NCI-H2081 (cell line): ENCODE measurements at places on chromosomes 1 and 21.

DNA sequence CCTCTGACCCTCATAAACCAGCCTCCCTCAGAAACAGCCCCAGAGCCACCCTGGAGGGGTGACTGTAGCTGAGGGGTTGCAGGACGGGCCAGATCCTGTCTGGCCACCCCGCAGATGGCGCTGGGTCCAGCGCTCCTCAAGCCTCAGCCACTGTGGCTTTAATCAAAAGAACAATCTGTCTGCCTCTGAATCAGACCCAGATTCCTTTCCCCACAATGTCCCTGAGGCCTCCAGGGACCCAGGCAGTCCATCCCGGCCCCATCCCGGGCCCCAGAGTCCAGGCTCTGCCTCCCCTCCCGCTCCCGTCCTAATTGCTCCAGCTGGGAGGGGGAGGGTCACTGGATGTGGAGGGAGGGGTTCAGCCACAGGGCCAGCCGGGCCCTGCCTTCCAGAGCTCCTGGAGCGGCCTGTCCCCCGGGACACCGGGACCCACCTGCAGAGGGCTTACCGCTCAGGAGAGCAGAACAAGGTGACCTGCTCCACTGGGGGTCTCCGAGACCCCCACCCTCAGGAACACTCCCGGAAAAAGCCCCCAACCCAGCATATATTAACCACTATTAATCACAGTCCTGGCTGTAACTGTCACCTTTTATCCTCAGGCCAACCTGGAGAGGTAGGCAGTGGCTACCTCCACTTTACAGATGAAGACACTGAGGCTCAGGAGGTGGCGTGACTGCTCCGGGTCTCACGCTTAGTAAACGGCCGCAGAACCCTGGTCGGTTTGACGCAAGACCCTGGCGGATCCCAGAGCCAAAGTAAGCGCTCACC lies 836 bp upstream of the FBLIM1 start:
- no peak for DNase-seq

GRCh38 chr1:116794804-116795481 lies 40.7 kb downstream of the CD2 start:
- no peak for DNase-seq

DNA sequence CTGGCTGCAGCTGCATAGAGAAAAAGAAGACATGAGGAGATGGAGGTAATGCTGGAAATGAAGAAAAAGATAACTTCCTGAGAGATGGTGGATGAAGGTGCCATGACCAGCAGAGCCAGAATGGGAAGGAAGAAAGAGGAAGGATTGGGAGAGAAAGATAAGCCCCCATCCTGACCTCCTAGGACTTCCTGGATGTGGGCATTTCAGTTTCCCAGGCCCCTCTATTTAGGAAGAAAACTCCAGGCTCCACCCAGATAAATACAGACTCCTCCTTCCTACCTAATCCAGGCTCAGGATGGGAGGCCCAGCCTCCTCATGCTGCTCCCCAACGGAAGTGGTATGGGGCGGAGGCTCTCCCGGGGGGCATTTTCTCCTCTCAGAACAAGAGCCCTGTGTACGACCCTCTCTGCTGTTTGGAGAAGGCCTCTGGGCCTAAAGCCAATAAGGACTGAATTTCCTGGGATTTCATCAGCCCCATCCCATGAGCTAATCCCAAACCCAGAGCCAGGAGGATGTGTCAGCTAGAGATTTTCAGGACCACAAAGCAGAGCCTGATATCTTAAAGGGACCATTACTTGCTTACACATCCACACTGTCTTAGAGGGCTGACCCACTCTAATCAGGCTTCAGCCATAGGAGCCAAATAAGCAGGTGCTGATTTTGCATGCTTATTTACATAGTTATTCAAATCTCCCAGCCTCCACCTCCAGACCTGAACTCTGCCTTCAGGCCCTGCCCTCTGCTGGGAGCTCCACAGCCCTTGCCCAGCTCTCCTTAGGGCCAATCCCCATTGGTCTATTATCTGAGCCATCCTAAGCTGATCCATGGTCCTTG lies 5.1 kb upstream of the ARHGEF2 start:
- no peak for DNase-seq

GRCh38 chr1:224558904-224559303 lies 57.2 kb upstream of the CNIH3 start:
- DNase-seq = no peak

GRCh38 chr1:160702100-160702499 lies 9.5 kb downstream of the CD48 start:
- DNase-seq = no peak

DNA sequence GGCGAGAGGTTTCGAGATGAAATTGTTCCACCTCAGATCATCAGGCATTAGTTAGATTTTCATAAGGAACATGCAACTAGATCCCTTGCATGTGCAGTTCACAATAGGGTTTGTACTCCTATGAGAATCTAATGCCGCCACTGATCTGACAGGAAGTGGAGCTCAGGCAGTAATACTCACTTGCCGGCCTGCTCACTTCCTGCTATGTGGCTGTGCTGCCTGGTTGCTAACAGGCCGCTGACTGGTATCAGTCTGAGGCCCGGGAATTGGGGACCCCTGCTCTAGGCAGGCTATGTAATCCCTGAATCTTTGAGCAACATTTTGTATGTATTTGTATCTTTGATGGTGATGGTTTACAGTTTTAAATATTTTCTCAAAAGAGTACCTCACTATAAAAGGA lies 32.5 kb downstream of the XKR8 start:
- DNase-seq = no peak

GRCh38 chr21:44497703-44498126 lies 42.3 kb downstream of the KRTAP10-1 start:
- peak; percentile 53 for DNase-seq

- no peak for DNase-seq
Observed at GRCh38 chr1:113977906-113978305, 1.4 kb upstream of the OLFML3 start.

DNA sequence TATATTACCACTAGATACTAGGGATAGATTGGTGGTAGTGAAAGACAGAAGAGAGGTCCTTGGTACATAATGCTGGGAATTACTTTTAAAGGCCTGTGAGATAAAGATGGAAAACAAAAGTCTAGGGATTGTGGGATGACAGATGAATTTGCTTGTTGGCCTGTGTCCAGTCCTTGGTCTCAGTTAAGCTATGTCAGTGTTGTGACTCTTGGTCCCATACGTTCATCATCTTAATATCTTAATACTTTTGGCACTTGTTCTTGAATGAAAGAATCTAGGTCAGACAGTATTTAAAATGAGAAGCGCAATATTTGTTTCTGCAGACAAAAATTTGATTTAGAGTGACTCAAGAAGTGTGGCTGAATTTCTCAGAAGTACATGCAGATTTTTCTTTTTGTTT lies 7.6 kb downstream of the RPL5 start:
- DNase-seq = no peak

GRCh38 chr1:9719978-9720722 lies 68.6 kb downstream of the PIK3CD start:
- DNase-seq = no peak

- no peak for DNase-seq
Observed at GRCh38 chr1:180181996-180182642, 27.4 kb downstream of the QSOX1 start.

GRCh38 chr1:112797224-112797623 lies 82.1 kb upstream of the PPM1J start:
- DNase-seq = no peak

- DNase-seq = peak; percentile 2
Observed at GRCh38 chr1:117928881-117929342, 509 bp downstream of the GDAP2 start.

GRCh38 chr1:39104158-39105060 lies 78.3 kb downstream of the NDUFS5 start:
- DNase-seq = no peak

- DNase-seq = no peak
Observed at GRCh38 chr1:2999571-2999970, 21.7 kb upstream of the ACTRT2 start.
